Right ventricle myocardium inferior (tissue), 1 donor: ENCODE measurements at places on chromosomes 3 and 15. TPM values are rescaled to one million over a fixed set of nuclear protein-coding genes. Genes with fewer than 3 reads are reported as not detected.

The A4GNT gene
- not detected for total RNA-seq

The GADL1 gene
- total RNA-seq = not detected

The C3orf80 gene
- total RNA-seq = 0.22 TPM

The PPP1R14D gene
- not detected for total RNA-seq

The TRIM71 gene
- not detected for total RNA-seq

The ADGRG7 gene
- total RNA-seq = not detected

The PPARG gene
- total RNA-seq = 25.7 TPM

The IL20RB gene
- 0.43 TPM for total RNA-seq

The HDGFL3 gene
- total RNA-seq = 32.8 TPM

The SMCO1 gene
- total RNA-seq = 78.6 TPM

The TLE3 gene
- total RNA-seq = 14.1 TPM

The GPR62 gene
- 0.22 TPM for total RNA-seq

DNA sequence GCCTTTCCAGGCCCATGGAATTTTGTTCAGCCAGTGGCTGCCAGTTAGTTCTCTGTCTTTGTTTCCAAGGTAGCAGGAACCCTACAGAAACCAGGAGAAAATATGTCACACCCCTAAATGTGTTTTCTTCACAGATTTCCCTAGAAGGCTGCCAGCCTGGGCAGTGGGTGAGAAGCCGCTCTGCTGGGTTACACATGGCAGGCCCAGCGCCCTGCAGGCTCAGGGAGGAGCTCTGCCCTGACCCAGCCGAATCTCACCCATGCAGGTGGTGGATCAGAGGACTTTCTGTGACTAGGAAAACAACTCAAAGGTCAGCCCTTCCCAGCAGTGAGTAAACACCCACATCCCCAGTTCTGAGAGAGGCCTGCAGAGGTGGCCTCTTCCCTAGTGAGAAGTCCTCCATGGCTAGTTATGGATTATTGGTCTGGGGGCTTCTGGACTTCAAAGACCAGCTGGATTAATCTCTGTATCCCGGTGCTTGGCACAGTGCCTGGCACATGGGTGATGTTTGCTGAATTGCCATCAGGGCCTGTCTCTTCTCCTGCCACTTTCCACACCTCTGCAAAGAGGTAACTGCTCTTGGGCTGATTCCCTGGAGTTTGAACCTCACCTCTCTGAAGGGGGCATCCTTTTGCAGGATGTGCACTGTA is 34.7 kb upstream of the BDH1 start:
- DNase-seq = no peak

- DNase-seq = no peak
Observed at GRCh38 chr15:86259589-86259988, 179.9 kb downstream of the AGBL1 start.

GRCh38 chr3:102332934-102333333 is 101.9 kb upstream of the ZPLD1 start:
- no peak for DNase-seq

DNA sequence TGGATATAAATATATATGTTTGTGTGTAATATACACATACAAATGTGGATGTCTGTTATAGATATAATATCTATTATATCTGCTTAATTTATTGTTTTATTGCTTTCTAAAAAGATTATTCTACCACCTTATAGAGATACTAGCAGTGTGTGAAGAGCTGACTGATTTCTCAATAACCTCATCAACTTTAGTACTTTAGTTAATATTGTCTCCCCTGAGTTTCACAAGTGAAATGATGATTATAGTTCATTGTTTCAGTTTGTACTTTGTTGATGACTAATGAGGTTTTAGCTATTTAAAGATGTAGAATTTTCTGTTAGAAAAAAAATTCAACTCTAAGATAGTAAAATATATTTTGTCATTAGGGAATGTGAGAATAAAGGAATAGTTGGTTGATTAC is 11.4 kb downstream of the RSRC1 start:
- DNase-seq = no peak

- peak; percentile 68 for DNase-seq
Observed at GRCh38 chr3:100782906-100783305, 73.6 kb downstream of the TFG start.

DNA sequence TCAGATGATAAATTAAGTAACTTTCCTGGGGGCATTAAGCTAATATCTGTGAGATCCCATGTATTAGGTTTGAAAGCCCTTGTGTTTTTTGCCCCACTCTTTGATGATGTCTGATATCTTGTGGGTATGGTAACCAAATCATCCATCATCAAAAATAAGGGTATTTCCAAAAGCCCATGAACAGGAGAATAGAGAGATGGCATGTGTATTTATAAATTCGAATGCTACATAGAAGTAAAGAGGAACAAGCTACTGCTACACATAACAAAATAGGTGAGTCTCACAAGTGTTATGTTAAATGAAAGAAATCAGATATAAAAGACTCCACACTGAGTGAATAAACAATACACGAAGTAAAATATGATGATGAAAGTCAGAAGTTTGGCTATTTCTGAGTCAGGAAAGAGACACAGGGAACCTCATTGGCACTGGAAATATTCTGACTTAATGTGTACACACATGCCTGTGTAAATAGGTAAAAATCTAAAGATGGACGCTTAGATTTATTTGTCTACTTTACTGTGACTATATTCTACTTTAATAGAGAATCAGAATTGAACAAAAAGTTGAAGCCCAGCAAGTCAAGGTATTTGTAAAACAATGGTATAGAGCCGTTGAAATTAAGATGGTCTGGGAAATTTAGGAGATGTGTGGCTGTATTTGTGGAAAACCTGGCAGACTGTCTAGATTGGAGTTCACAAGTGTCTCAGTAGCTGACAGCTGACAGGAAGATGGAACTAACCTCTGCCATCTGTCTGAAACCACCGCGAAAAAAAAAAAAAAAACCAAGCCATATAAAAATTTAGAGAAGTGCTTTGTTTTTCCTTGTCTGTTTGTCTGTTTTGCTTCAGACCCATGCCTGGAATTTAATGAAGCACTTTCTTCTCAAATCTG is 111.0 kb upstream of the TGFBR2 start:
- no peak for DNase-seq

DNA sequence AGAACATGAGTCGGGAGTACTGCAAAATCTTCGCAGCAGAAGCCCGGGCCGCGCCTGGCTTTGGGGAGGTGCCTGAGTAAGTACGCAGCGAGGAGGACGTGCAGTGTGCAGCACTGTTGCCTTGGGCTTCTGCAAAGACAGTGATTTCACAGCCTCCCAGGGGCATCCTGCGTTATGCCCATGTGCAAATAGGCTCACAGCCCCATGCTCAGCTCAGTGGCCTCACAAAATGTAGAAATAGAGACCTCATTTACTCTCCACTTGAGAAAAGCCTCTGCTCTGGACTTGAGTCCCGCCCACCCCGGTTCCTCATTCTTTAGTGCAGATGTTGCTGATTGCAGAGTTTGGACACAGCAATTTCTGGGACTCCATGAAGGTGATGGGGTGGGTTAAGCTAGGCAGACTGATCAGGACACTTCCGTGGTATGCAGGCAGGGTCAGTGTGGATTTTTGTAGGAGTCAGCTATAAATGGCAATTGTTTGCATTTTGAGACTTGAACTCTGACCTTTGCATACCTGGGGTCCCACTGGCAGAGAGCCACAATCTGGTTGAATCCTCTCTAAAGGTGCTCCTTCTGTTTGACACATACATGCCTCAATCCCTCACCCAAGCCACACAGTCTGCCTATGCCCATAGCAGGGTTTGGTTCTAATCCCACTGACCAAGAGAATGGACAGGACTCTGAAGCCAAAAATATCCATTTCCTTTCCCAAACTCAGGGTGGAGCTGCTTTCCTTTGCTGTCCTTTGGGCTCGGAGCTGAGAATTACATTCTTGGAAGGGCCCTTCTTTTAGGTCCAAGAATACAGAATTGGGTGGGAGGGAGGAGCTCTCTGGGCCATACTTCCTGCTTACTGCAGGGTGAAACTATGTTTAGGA is 20.7 kb upstream of the SLC28A1 start:
- DNase-seq = no peak

DNA sequence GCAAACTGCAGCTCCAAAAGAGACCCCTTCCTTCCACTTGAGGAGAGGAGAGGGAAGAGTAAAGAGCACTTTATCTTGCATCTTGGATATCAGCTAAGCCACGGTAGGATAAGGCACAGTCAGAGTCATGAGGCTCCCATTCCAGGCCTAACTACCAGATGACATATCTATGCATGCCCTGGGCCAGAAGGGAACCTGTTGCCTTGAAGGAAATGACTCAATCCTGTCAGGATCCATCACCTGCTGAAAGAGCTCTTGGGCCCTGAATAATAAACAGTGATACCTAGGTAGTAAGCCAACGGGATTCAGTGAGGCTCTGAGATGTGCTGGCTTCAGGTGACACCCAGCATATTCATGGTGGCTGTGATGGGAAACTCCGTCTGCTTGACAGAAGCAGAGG is 118.5 kb upstream of the EPHA3 start:
- no peak for DNase-seq

DNA sequence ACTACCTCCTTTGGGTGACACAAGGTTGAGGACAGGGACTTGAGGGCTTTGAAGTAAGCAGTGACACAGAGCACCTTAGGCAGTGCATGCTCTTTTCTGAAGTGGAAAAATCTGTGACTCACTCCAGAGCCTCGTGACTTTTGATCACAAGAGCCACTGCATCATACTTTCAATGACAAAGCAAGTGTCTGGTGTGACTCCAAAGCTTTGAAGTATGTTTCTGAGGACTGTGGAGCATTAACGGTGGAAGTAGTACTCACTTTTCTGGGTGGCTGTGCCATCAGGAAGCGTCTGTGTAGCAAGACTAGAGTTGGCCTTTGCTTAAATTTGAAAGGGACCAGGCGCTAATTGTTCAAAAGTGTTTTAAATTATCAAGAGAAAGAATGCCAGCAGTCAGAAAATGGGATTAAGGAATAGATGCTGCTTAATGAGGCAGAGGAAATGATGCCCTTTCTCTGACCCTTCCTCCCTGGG is 210.7 kb upstream of the TRIM42 start:
- DNase-seq = no peak

- DNase-seq = no peak
Observed at GRCh38 chr3:123749711-123750110, 134.4 kb downstream of the MYLK start.

DNA sequence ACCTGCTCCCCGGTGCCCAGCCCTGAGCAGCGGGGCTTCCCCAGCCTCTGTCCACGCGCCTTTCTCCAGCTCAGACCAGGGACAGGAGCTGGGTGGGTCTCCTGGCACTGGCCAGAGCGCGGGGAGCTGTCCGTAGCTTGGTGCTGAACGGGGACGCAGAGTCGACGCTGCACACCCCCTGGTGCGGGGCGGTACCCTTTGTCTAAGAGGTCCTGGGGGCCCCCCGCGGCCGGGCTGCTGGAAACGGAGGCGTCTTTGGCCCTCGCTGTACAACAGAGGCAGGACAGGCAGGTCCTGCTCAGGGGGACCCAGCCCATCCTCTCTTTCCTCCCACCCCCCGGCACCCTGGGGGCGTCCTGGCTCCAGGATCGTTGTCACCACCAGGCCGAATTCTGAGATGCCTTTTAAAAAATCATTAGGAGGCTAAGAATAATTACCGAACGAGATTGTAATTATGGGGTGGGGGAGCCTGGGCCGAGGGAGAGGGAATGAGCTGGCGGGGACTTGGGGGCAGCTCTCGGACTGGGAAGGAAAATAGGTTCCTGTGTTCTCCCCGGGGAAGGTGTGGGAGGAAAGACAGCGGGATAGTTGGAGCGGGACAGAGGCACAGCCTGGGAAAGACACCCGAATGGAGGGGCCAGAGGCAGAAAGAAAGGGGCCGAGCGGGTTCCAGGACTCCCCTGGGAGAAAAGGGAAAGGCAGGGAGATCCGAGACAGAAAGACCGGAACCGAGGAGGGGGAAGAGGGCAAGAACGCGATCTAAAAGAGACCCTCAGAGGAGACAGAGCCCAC is 4.1 kb upstream of the SKOR1 start:
- DNase-seq = peak; percentile 71

DNA sequence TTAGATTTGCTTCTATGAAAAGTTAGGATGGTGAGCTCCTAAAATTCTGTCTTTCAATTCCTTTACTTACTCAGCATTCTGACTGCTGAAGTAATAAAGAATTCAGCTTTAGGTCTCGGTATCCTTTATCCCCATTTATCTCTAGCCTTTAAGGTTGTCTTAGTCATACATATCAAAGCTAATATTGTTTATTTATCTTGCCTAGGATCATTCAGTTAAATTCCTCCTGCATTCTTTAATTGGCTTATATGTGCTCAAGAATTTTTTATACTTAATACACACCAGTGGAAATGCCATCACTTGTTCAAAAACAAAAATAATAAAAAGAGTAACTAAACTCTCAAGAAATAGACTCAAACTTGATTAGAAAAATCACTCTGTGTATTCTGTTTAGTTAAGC is 507.0 kb downstream of the ZPLD1 start:
- DNase-seq = no peak

DNA sequence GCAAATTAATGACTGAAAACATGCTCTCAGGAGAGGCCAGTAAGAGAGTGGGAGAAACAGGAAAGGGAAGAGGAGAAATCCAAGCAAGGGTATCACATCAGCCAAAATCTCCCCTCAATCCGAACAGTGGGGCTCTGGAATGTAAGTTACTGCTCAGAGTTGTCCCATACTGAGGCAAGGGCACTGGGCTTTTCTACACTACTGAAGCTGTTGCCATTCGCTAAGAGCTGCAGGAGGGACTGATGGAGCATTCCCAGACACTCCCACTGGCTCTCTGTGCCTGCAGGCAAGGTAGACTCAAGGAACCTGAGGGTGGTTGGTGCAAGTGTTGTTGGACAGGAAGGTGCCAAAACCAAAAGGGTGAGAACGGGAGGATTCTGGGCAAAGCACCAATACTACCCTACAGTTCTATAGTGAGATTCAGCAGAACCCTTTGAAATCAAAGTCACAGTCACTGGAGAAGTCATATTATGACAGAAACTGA is 46.1 kb downstream of the NEK10 start:
- no peak for DNase-seq

DNA sequence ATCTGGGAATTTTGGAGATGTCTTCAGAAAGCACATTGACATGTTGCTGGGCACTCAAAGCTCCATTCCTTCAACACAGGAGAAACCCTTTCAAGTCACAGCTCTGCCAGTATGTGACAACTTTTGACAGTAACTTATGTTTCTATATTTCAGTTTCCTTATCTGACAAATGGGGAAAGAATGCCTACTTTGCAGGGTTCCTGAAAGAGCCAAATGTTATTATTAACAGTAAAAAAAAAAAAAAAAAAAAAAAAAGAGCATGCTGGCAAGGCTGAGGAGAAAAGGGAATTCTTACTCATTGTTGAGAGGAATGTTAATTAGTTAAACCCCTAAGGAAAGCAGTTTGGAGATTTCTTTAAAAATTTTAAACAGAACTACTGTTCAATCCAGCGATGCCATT is 272.5 kb upstream of the TGFBR2 start:
- no peak for DNase-seq

- DNase-seq = peak; percentile 95
Observed at GRCh38 chr3:120742198-120742848, at the start of the genes GTF2E1 and RABL3. Gene GTF2E1, plus strand, starts transcription at chr3:120742744. Its CDS starts 7,809 bp downstream, at chr3:120750553. Gene RABL3, minus strand, starts transcription at chr3:120742516. Its CDS starts 9 bp downstream, at chr3:120742507.

DNA sequence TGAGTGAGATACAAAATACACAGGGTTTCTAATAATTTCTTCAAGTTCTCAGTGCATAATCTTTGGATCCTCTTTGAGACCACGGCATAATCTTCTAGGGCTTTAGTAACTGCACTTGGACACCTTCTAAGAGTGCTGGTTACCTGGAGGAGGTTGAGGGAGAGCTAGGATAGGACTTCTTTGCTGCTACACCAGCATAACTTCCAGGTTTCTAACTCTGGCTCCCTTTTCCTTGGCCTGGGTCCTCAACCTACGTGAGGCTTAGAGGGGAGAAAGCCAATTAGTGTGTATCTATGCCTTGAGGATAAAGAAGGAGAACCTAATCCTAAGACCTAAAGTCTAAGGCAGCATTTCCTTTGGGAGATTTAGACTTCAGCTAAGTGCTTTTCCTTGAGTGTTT is 184.8 kb downstream of the LSAMP start:
- DNase-seq = no peak
